ENCODE measurements at places on chromosomes 7 and 10. TPM values are rescaled to one million over a fixed set of nuclear protein-coding genes. Genes with fewer than 3 reads are reported as not detected.

The NIPSNAP2 gene
- polyA plus RNA-seq, result 97.5 TPM

The SPDYE8 gene
- polyA plus RNA-seq, result not detected

The ACSM6 gene
- not detected for polyA plus RNA-seq

The RAPGEF5 gene
- polyA plus RNA-seq, result not detected

The ANXA8 gene
- 0.18 TPM for polyA plus RNA-seq

The PRSS2 gene
- polyA plus RNA-seq, result not detected

The ACTR3C gene
- 0.55 TPM for polyA plus RNA-seq
